ENCODE measurements at places on chromosomes 12 and 14.

DNA sequence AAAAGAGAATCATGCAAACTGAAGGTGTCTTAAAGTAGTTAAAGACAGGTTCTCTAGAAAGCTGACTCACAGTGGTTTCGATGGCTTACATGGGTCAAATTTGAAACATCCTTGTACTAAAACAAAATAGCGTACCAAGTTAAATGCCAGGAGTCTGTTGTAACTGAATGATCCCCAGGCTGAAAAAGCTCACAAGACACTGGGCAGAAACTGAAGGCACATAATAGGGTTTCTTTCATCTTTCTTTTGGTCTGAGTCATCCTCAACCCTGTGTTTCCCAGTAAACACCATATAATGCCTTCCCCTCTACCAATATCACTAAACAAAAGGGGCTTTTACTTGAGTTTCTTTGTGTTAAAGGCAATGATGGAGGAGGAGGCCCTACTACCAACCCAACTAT lies 12.8 kb downstream of the ZFYVE1 start:
- DNase-seq = no peak

DNA sequence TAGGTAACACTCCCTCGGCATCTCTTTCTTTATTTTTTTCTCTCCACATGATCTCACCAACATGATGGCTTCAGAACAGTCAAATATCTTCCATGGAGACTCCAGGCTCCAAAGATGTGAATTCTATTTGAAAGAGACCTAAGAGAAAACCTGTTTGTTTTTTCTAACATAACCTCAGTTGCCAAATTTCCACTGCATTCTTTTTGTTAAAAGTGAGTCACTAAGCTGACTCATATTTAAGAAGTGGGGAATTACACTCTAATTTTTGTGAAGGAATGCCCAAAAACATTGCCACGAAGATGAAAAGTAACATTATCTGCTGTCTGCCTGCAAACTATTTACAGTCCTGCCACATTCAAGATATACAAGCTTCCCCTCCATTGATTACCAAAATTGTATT lies 1337.6 kb downstream of the LRFN5 start:
- no peak for DNase-seq

DNA sequence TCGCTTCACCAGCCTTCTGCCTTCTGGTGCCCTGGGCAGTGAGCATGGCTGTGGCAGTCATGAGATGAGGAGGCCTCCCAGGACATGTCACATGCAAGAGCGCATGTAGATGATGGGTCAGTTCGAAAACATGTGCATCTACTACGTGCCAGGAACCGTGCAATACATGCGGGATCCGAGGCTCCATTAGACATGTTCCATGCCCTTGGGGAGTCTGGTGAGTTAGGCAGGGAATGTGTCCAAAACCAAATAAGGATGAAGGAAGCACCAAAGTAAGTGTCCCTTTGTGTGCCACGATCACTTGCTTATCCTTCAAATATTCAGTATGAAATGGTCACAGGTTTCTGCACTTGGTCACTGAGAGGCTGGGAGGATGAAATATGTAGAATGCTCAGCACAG lies 223.3 kb downstream of the RBM19 start:
- no peak for DNase-seq

GRCh38 chr14:69842686-69843420 lies 36.4 kb upstream of the SMOC1 start:
- DNase-seq = no peak

DNA sequence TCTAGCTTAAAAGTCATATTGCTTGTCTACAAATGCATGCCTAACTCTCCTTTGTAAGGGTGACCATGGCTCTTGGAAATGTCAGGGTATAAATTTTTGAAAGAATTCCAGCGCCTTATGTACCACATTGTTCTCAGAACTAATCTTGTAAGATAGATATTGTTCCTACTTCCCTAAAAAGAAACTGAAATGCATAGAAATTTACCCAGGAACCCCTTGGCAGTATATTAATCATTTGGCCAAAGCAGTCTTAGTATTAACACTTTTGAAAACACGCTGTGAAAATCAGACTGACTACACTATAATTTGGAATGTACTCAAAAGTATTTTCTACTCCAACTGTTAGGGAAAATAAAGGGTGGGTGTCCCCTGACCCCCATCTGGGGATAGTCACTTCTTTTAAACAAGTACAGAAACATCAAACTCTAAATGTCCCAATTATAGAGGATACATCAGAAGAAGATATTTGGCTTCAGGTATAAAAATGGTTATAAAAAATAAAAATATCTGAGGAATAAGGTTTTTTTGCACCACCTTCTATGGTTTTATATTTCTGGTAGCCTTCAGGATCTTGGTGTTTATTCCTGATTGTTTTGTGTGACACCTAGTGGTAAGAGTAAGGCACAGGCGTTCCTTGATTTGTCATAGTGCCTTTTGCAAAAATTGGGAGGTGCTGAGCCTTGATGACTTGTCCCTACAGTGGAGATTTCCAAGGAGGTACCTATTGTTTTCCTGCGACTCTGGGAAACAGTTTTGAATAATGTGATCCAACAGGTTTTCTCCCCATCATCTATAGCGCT lies 2.2 kb upstream of the NFKBIA start:
- no peak for DNase-seq

- DNase-seq = no peak
Measured at GRCh38 chr14:73236157-73236556, 1.1 kb upstream of the PAPLN start.

DNA sequence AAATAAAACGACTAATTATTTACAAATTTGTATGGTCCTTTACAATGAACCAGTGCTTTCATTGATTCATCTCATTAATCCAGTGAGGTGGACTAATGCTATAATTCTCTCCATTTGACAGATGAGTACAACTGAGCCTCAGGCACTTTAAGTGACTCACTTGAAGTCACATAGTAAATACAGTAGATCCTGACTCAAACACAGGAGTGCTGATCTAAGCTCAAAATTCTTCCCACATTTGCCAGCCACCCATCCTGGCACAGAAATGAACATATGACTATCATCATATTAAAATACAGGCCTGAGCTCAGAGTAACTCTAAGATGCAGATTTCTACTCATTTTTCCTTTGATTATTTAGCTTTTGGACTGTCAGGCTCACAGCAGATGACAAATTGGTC lies 30.6 kb downstream of the SLC16A7 start:
- no peak for DNase-seq

- no peak for DNase-seq
Measured at GRCh38 chr14:62682208-62682607, 363.1 kb downstream of the KCNH5 start.

GRCh38 chr12:28535216-28535615 lies 345.0 kb downstream of the CCDC91 start:
- no peak for DNase-seq

DNA sequence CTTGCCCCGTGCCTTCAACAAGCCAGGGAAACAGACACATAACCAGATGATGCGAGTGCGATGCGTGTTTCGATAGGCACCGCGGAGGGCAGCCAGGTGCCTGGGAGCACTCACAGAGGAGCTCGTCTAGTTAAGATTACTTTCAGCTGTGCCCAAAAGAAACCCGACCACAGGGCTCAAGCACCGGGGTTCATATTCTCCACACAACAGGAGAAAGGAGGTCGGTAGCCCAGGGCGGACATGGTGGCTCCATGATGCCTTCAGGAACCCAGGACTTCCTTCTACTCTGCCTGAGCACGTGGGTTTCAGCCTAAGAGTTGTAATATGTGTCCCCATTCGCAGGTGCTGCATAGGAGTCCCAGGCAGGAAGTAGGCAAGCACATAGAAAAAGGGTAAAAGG lies 53.7 kb upstream of the DDX11 start:
- no peak for DNase-seq

DNA sequence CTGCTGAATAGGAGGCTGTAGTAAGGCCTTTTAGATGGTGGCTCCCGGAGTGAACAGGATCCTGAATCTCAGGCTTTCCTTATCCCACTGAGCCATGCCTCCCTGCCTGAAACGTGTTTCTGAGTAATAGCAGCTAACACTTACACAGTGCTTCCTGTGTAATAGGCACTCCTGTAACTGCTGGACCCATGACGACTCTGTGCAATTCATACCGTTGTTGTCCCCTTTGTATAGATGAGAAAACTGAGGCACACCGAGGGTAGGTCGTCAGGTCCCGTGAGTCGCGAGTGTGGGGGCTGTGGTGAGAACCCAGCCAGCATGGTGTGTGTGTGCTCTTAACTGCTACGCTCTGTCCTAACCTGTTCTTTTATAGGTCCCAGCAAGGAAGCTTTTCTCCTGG lies 193.6 kb downstream of the CACNA1C start:
- DNase-seq = no peak

- DNase-seq = no peak
Measured at GRCh38 chr12:112322882-112323547, 59.2 kb downstream of the HECTD4 start.

- no peak for DNase-seq
Measured at GRCh38 chr12:3421191-3421978, 69.6 kb upstream of the PRMT8 start.

GRCh38 chr12:53887006-53887405 lies 51.6 kb upstream of the HOXC13 start:
- no peak for DNase-seq

- DNase-seq = no peak
Measured at GRCh38 chr14:70885343-70886022, 21.8 kb upstream of the PCNX1 start.

Data from activated CD4-positive, alpha-beta T cell treated with anti-CD3 and anti-CD28 coated beads, Interleukin-2, amount 50 U/mL, for 4 hours (primary cell).